ENCODE measurements at places on chromosomes 7 and 10.

DNA sequence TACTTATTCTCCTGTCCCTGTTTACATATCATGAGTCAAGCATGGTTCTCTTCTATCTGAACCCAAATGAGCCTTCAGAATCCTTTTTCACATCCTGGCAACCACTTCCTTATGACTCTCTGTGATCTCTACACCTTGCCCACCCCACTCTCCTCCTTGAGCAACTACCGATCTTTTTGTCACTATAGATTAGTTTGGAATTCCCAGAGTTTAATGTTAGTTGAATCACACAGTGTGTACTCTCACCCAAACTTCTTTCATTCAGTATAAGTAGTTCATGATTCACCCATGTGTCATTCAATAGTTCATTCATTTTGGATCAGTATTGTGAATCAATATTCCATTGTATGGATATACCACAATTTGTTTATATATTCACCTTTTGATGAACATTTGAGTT is 55.3 kb downstream of the TFAM start:
- DNase-seq = no peak

- peak; percentile 18 for DNase-seq
Observed at GRCh38 chr7:104960741-104961448, 53.1 kb upstream of the KMT2E start.

DNA sequence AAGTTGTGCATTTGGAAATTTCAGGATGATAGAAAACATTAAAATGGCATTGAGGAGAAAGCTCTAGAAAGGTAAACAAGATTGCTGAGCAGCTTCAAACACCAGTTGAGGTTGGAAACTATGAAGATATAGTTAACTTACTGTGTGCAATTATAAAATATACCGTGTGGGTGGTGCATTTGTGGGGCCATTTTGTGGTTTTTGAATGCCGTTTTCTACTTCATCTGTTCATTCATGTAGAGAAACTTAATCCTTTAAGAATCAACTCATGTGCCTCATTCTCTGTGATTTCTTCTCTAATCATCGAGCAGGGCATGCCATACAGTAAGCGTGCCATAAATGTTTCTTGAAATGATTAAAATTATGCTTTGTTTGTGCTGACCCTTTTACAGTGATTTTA is 232.8 kb upstream of the TEX47 start:
- no peak for DNase-seq

- DNase-seq = no peak
Observed at GRCh38 chr10:128462844-128463243, 336.6 kb upstream of the MKI67 start.

- no peak for DNase-seq
Observed at GRCh38 chr7:132791036-132791435, 214.8 kb upstream of the PLXNA4 start.

GRCh38 chr10:1432161-1432560 is 305.2 kb downstream of the ADARB2 start:
- no peak for DNase-seq

GRCh38 chr10:112421731-112422130 is 25.0 kb downstream of the ZDHHC6 start:
- no peak for DNase-seq

GRCh38 chr7:102175423-102176170 is 111.1 kb upstream of the SH2B2 start:
- DNase-seq = no peak

DNA sequence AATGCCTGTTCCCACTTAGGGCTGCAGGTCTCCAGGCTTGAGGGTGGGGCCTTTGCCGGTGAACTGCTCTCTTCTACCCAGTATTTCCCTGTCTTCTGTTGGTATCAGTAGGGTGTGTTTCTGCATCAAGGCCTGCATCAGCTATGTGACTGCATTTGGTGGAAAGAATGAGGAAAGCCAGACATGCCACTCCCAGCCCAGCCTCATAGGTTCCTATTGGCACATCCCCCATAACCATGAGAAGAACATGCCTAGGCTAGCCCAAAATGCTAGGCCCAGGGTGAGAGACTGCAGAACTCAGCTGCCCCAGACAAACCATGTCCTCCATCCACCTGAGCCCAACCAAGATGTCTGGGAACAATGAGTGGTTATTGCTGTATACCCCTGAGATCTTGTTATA is 380.3 kb upstream of the ADARB2 start:
- DNase-seq = no peak

- DNase-seq = no peak
Observed at GRCh38 chr10:79627075-79627474, 16.3 kb downstream of the SFTPA1 start.

DNA sequence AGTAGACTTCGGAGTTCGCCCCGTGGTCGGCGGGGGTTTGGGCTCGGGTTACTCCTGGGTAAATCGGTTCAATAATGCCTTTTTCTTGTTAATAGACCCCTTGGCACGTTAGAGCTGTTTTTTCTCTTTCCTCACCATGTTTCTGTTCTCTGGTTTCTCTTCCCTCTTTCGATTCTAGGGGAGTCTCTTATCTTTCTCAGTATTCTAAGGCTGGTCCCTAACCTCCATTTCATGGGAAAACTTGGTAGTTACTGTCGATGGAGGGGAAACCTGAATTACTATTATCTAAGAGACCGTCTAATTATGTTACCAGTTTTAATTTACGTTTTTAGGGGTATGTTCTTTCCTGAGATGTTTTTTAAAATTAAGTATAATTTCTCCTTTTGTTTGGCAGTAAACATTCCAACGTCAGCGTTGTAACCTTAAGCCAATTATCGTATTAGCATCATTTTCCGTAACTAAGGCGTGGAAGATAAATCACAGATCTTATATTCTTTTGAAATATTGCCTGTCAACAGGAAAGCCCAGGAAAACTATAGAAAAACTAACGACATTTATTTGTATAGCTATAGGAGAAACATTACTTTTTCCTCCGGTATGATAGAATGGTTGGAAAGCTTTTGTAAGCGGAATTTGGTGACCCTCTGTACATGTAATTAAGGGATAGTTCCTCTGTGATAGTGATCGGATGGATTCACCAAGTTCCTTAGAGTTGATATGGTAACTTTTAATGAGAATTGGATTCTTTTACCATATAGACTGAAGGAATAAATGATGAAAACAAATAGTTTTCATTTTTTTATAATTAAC is 847 bp downstream of the BTAF1 start:
- no peak for DNase-seq

DNA sequence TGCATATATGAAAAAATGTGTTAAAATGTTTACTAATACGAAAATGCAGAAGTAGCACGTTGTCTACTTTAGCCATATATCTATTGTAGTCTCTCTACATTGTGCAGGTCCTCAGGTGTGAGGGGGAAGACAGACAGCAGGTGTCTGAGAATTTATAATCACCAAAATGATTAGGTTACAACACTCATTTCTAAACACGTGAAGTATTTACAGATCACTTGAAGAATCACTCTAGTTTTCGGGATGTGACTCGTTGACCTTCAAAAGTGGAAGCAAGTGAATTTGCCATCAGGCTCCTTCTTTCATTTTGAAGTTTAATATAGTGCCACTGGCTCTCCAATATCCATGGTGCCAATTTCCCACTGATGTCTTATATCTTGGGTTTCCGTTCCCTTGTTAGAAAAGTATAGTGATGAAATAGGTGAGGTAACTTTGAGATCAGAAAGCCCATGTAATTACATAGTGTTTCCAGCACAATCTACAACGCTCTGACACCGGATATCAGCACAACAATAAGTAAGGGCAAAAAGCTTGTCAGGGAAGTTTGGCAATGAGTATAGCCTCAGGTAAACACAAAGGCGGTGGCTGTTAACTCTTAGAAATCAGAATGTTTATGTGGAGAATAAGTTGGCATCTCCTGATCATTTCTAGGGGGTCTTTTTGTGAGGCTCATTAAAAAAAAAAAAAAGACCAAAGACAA is 57.5 kb upstream of the SP4 start:
- DNase-seq = no peak

DNA sequence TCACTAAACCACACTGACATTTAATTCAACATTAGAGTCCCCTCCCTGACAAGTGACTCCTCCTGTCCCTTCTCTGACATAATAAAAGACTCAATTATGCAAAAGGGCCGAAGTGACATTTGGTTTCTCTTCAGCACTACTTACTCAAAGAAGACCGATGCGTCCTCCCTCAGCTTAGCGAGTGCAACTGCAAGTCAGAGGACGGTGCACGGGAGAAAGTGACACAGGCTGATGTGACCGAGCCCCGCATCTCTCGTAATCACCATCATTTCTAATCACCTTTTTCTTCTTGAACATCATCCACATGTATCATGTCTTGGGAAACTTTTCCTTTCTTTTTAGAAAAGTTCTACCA is 155.7 kb downstream of the TCERG1L start:
- DNase-seq = no peak

DNA sequence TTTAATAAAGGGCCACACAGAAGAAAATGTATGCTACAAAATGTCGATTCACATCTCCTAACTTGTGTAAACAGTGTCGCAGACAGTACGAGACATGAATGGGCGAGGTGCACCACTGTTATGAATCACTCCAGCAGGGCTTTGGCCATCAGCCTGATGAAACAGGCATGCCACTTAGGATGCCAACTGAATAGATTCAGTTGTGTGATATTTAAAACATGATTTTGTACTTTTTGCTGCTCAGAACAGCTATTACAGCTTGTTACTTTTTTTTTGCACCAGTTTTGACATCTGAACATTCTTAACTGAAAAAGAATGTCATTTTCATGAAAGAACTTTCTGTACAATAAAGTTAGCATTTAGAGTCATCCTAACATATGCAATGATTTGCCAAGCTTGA is 138.1 kb downstream of the VTI1A start:
- DNase-seq = no peak

GRCh38 chr10:132551808-132552130 is 14.2 kb downstream of the INPP5A start:
- no peak for DNase-seq

DNA sequence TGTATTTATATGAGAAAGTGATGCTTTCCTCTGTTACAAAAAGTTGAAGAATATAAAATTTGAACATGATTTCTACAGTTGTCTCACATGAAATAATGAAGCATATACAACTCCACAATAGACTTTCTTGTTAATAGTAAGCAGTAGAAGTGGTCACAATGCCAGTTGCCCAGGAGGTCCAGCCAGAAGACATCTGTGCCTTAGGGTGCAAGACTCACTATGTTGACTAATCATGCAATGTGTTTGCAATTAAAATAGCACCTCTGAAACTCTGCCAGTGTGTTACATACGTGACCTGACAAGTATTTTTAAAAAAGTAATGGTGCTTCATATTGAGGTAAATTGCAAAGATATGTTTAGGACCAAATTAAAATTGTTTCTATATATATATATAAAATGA is 547.2 kb downstream of the ETV1 start:
- no peak for DNase-seq

DNA sequence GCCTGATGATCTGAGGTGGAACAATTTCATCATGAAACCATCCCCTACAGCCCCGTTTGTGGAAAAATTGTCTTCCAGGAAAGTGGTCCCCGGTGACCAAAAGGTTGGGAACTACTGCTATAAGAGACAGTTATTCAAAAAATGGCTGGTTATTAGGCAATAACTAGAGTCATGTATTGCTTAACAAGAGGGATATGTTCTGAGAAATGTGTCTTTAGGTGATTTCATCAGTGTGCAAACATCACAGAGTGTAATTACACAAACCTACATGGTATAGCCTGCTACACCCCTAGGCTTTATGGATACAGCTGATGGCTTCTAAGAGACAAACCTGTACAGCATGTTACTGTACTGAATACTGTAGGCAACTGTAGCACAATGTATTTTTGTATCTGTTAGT is 71.3 kb upstream of the CSTF2T start:
- no peak for DNase-seq

DNA sequence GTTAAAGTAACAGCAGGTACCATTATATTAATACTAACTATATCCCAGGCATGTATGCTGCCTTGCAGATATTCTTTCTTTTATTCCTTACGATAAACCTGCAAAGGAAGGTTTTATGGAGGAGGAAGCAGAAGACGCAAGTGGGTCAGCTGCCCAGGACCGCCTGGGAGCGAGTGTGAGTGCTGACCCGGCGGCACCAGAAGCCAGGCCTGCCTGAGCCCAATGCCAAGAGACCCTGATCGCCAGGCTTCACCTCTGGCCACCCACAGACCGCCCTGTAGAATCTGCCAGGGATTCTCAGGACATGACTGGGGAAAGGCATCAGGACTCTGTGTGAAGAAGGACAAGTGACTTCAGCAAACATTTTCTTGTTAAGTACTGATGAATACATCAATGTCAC is 26.3 kb downstream of the PITRM1 start:
- no peak for DNase-seq

DNA sequence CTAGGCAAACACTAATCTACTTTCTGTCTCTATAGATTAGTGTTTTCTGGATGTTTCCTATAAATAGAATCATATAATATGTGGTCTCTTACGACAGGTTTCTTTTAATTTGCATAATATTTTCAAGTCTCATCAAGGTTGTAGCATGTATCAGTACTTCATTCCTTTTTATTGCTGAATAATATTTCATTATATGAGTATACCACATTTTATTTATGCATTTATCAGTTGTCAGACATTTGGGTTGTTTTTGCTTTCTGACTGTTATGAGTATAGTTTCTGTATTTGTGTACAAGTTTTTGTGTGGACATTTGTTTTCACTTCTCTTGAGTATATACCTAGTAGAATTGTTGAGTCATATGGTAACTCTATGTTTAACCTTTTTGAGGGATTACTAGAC is 48.2 kb downstream of the SHOC2 start:
- no peak for DNase-seq

- DNase-seq = no peak
Observed at GRCh38 chr7:74115326-74115725, 31.7 kb downstream of the LIMK1 start.

Data from CD4-positive, alpha-beta T cell treated with Interleukin-12 subunit alpha and Interleukin-12 subunit beta, for 1 hour (primary cell).